ENCODE measurements at places on chromosomes 5 and 9.

DNA sequence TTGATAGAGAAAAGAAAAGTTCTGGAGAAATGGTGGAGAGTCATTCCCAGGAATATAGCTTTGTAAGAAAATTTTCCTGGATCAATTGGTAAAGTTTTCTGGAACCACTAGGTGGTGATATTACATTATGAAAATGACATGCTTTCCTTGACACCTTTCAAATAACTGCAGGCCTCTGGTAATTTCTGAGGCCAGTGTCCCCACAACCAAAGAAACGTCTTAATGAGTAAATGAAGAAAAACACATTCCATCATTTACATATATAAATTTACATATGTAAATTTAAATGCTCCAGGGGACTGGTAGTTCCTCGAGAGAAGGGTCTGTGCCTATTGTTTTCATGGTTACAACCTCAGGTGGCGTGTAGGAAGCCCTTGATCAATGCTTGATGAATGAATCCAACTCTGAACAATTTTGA is 17.2 kb upstream of the RGS3 start:
- no peak for DNase-seq

- DNase-seq, result no peak
Measured at GRCh38 chr9:90029996-90030395, 425.2 kb downstream of the GADD45G start.

DNA sequence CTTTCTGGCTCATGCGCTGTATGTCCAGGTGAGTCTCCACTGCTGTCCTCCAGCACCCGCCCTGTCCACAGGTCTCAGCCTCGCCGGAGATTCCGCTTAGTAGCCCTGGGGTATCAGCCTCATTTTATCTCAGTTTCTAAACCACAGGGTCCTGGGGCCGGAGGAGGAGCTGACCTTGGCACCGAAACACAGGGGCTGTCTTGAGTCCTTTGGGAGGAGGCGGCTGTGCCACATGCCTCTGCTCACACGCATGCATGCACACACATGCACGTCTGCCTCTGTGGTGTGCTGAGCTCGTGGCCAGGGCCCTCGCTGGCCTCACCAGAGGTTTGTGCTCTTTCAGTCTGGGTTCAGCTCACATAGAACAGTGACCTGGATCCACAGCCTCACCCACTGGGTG is 23.3 kb downstream of the TRIP13 start:
- no peak for DNase-seq

DNA sequence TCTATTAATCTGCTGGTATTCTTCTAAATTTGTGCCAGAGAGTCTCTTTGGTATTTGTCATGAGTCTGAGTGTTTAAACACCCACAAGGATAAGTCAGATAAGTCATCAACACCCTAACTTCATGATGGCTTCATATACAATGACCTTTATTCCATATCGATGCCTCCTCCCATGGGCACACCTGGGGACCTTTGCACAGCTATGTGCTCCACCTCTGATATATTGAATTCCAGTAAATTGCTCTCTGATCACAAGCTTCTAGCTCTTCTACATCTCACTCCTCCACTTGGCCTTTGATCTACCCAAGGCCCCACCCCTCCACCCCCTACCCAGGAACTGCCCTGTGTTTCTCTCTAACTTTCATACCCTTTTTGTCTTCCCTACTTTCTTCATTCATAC is 102.7 kb upstream of the MIER3 start:
- no peak for DNase-seq

DNA sequence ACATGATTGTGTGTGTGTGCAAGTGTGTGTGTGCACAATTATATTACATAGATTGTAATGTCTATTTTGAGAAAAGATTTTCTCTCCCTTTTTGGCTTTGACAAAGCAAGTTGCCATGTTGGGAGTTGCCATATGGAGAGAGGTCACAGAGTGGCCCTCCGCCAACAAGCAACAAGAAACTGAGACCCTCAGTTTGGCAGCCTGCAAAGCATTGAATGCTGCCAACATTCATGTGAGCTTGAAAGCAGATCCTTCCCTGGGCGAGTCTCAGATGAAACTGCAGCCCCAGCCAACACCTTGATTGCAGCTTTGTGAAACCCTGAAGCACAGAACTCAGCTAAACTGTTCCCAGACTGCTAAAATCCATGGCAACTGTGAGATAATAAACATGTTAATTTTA is 498.0 kb downstream of the NR2F1-AS1 start:
- no peak for DNase-seq

- DNase-seq, result no peak
Measured at GRCh38 chr5:8958602-8959001, 587.3 kb downstream of the SEMA5A start.

DNA sequence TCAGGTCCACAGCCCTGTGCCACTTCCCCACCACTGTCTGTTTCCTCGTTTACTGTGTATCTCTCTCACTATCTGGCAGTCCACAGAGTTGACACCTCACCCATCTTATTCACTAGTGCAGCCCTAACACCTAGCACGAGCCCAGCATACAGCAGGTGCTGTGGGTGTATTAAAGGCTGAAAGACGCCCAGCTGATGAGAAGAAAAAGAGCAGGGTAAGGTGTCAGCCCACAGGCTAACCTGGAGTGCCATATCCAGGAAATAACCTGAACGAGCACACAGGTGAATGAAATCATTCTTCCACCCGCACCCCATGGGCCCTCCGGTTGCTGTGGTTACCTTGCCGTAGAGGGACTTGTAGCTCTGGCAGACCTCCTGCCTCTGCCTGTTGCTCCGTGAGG is 18.6 kb downstream of the ANXA6 start:
- peak; percentile 51 for DNase-seq

GRCh38 chr9:74443036-74443750 is 53.9 kb upstream of the RORB start:
- DNase-seq, result no peak

DNA sequence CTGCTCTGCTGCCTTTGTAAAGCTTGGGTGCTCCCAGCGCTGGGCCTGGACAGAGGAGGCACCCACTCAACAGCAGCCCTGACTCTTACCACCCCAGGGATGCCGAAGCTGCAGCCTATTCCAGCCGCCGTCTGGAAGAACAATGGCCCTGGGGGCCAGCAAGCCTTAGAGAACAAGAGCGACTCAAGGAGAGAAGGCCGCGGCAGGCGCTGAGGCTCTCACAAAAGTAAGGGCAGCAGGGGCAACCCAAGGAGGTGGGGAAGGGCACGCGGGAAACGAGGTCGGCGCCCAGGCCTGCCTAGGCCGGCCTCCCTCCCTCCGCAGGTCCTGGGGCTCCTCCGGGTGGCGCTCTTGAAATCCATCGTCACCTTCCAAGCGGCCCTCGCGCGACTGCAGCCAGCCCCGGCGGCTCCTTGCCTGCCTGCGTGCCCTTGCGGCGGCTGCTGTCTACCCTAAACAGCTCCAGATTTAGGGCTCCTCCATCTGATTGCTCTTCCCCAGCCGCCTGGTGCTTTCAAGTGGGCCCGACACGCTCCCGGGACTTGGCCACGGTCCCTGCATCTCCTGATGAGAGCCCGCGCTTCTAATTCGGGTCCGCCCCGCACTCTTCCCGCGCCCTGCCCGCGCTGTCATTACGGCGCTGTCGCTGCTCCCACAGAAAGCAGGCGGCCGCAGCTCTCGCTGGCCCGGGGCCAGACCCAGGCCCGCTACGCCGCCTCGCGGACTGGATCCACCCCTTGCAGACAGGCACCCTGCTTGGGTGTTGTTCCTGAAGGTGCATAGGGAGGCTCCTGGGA is 213.3 kb downstream of the SEMA6A start:
- no peak for DNase-seq

DNA sequence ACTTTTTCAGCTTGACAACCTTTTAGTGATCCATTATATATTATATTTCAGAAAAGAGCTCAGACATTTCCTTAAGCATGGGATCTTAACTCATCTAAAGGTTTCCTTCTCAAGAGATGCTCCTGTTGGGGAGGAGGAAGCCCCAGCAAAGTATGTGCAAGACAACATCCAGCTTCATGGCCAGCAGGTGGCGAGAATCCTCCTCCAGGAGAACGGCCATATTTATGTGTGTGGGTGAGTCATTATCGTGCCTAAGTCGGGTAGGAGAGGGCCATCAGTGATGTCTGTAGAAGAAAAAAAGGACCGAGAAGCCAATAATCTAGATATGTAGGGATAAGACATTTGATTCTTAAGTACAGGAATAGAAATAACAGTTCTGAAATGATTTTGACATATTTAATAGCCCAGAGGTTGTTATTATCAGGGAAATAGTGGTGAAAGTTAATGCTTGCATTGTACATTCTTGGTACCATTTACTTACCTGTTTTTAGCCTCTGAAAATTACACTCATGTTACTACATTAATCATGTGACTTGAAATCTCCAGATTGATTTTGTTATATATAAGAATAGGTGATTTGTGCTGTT is 28.2 kb downstream of the MTRR start:
- DNase-seq, result peak; percentile 58

- DNase-seq, result no peak
Measured at GRCh38 chr9:4490705-4491625, 697 bp downstream of the SLC1A1 start.

- DNase-seq, result peak; percentile 28
Measured at GRCh38 chr5:15009420-15009819, 137.8 kb upstream of the ANKH start.

GRCh38 chr5:14186059-14186830 is 43.1 kb downstream of the TRIO start:
- DNase-seq, result peak; percentile 87

GRCh38 chr9:36092509-36093215 is 43.9 kb upstream of the GLIPR2 start:
- DNase-seq, result no peak

DNA sequence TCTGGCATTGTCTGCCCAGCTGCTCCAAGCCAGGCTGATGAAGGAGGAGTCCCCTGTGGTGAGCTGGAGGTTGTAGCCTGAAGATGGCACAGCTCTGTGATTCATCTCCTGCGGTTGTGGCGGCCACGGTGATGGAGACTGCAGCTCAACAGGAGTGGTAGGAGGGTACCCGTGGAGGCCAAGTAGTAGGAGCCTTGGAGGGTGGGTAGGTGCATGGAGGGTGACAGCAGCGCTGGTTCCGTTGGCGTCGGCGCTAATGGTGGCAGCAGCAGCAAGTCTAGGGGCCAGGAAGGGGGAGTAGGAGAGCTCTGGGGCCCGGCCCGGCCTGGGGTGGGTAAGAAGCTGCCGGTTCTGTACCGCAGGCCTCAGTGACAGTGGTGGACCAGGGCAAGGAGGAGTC is 22.4 kb upstream of the TRIM52 start:
- DNase-seq, result no peak

- DNase-seq, result no peak
Measured at GRCh38 chr5:132229236-132229635, 1.6 kb upstream of the P4HA2 start.

DNA sequence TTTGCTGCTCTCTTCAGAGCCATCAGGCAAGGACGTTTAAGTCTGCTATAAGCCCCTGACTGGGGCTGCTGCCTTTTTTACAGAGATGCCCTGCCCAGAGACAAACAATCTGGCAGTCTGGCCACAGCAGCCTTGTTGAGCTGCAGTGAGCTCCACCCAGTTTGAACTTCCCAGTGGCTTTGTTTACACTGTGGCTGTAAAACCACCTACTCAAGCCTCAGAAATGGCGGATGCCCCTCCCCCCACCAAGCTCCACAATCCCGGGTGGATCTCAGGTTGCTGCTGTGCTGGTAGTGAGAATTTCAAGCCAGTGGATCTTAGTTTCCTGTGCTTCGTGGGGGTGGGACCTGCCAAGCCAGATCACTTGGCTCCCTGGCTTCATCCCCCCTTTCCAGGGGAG is 59.7 kb upstream of the SNCAIP start:
- DNase-seq, result peak; percentile 42

- no peak for DNase-seq
Measured at GRCh38 chr5:55692106-55692417, 20.1 kb downstream of the SLC38A9 start.

DNA sequence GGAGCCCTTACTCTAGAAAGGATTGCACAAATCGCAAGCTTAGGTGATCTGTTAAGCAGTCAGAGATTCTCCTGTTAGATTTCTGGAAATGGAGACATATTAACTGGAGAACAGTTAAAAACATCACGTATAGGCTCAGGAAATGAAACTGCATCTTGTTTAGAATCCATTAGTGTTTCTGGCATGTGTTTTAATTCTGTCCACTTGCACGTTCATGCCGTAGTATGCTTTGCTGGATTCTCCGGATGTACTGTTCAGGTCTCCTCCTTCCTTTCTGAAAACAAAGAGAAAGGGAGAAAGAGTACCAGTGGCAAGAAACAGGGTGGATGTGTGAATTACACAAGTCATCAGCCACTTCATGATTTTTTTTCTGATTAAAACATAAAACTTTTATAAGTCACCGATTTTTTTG is 2.5 kb upstream of the RGMB start:
- peak; percentile 75 for DNase-seq

- DNase-seq, result no peak
Measured at GRCh38 chr9:13860019-13860418, 453.9 kb downstream of the NFIB start.

DNA sequence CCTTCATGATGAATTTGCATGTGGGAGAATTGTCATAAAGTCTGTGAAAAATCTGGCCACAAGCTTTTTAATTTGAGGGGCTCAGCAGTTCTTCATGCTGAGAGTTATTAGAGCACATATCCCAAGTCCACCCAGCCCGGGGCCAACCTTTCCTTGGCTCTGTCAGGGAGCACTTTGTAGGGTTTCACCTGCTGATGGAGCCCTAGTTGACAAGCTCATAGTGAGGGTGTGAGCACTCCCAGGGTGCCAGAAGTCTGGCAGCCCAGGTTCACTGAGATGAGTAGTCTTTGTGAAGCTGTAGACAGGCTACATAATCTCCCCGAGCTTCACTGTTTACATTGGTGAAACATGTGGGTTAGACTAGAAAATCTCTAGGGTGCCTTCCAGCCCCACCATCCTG is 97.2 kb upstream of the NREP start:
- DNase-seq, result no peak

DNA sequence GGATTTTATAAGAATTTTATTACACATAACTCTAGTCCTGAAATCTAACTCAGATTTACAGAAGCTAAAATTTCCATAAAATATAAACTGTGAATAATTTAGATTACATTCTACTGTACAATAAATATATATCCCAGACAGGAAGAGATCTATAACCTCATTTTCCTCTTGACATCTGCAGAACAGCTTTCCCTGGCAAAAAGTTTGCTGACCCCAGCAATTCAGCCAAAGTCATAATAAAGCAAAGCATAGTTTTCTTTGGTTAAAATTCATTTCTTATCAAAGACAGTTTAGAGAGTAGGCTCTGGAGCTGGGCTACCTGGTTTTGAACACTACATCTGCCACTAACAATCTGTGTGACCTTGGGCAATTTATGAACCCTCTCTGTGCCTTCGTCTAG is 372.5 kb downstream of the CAAP1 start:
- no peak for DNase-seq

- no peak for DNase-seq
Measured at GRCh38 chr5:166363087-166363760, 1928.2 kb upstream of the WWC1 start.

GRCh38 chr5:91225848-91226686 is 157.1 kb downstream of the ARRDC3 start:
- DNase-seq, result peak; percentile 31

- DNase-seq, result no peak
Measured at GRCh38 chr5:18461766-18462165, 827.5 kb downstream of the TAF11L14 start.

DNA sequence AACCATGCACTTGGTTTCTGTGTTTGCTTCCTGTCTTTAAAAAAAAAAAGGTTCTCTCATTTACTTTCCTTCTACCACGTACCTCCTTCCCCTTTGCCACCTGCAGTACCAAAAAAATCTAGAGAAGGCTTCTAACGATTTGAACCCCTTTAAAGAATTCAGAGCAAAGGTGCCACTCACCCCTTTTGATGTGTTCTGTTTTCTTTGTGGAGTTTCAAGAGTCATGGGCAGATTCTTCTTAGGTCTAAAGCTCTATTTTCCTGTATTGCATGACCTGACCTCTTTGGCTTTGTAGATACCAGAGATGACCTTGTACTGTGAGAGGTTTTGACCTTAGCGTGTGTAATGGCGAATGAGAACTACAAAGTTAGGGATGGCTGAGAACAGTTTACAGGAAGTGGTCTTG is 29.0 kb downstream of the TXNDC8 start:
- no peak for DNase-seq

All from NCI-H1417 (cell line).